ENCODE measurements at places on chromosomes 3 and 15.

GRCh38 chr3:64667138-64667537 lies 20.7 kb downstream of the ADAMTS9 start:
- DNase-seq: no peak

- peak; percentile 6 for DNase-seq
These were observed 26.6 kb downstream of the ILDR1 start for GRCh38 chr3:121995161-121996137.

DNA sequence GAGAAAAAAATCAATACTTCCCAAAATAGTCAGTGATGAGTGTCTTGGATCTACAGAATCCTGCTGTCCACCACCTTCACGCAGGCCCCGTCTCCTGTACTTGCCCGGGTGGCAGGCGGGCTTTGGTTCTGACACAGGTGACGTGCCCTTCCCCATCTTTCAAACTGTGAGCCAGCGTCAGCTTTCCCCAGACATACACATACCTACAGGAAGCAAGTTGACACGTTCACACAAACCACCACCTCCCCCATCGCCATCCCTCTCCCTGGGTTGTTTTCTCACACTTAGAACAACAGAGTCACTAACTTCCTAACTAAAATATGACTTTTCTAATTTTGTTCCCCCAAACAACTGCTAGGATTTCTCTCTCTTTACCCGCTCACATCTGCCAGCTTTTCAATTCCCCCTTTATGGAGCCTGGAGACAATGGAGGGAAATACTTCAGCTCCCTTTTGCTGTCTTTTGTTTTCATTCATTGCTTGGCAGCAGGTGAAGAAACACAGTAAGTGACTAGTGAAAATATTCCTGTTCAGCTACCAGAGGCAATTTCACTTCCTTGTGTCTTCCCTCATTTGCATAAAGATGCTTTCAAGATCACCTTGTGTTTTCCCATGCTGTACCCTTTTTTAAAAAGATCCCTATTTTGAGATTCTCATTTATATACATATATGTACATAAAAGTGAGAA lies 248.3 kb downstream of the SLCO3A1 start:
- no peak for DNase-seq

- DNase-seq: peak; percentile 14
These were observed 79.6 kb downstream of the MLH1 start for GRCh38 chr3:37072892-37073291.

DNA sequence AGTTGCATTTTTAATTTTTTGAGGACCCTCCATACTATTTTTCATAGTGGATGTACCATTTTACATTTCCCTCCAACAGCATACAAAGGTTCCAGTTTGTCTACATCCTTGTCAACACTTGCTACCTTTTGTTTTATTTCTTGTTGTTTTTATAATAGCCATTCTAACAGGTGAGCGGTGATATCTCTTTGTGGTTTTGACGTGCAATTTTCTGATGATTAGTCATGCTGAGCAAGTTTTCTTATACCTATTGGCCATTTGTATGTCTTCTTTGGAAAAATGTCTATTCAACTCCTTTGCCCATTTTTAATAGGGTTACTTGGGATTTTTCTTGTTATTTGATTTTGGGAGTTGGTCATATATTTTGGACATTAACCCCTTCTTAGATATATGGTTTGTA lies 187.0 kb downstream of the CDIN1 start:
- DNase-seq: no peak

GRCh38 chr3:46900007-46900292 lies 22.4 kb downstream of the PTH1R start:
- no peak for DNase-seq

- DNase-seq: no peak
These were observed 119.6 kb upstream of the SMAD3 start for GRCh38 chr15:66945842-66946241.

- DNase-seq: no peak
These were observed 46.4 kb downstream of the MORC1 start for GRCh38 chr3:109071350-109072142.

DNA sequence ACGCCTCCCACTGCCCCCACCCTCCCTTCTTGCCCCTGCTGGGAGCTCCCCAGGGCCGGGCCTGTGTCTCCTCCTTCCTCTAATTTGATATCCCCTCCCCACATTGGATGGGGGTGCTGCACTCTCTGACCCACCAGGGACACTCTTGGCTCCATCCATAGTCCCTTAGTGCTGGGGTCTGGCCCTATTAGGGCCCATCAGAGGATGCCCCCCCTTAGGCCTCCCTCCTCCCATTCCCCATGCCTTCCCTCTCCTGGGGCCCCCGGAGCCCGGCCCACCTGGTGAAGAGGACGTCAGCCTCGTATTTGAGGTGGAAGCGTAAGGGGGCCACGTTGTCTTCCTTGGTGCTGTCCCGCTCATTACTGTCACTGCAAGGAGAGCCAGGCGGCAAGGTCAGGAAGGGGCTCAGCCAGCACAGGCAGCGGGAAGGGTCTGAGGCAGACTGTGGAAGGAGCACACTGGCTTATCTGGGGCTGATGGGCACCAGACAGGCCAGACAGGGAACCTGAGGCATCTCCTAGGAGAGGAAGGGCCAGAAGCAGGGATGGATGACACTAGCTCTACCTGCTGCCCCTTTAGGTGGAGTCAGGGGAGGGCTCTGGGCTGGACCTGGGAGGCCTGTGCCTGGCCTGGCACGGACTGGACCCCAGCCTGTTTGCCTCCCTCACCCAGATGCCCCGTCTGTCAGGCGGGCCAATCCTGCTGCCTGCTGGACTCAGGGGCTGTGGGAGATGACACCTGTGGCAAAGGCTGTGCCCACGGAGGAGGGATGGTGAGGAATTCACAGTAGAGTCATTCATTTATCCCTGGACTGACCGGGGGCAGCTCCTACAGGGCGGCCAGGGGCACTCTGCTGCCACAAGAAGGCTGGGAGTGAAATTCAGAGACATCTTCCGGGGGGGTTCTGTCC lies 36.2 kb downstream of the FEM1B start:
- no peak for DNase-seq

DNA sequence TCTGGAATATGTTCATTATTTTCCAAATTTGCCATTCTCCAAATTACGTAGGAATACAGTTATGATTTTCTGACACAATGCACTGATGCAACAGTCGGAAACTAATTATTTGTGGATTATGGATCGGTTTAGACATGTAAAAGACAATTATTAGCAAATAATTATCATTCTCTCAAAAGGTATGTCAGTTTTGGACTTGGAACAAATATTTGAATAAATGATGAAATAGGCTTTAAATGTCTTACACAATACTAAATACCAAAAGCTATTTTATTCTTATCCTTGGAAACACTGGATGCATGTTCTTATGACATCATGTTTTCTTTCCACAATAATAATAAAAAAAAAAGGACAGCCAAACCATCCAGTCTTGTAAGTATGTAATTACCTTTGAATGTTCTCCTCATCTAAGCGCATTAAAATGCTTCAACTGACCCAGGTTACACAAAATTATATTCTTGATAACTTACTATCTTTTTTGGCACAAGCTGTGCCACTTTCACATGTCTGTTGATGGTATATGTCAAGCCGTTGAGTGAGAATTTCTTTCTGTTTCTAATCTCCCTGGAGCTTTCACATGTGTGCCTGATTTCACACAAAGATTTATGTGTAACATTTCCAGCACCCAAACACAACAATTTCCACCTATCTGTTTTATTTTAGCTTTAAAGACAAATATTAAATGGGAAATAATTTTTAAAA lies 238.5 kb upstream of the ZNF385D start:
- no peak for DNase-seq

- DNase-seq: no peak
These were observed 31.3 kb downstream of the SHQ1 start for GRCh38 chr3:72816862-72817355.

- DNase-seq: no peak
These were observed 40.3 kb downstream of the RPL39L start for GRCh38 chr3:187098923-187099512.

DNA sequence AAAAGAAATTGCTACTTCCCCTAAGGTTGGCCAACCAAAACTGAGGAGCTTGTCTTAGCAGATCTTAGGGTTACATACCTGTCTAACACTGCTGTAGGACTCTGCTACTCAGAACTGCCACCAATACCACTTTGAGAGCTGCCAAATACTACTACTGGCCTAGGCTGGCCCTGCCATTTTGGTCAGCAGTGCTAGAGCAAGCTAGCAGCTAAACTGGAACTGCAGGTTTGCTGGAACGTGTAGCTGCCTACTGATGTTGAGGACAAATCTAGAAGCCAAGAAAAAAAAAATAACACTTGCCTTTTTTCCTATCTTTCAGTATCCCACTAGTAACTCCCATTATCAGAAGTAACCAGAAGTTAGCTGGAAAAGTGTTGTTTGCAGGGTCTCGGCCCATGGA lies 387.4 kb downstream of the RBMS3 start:
- DNase-seq: no peak

DNA sequence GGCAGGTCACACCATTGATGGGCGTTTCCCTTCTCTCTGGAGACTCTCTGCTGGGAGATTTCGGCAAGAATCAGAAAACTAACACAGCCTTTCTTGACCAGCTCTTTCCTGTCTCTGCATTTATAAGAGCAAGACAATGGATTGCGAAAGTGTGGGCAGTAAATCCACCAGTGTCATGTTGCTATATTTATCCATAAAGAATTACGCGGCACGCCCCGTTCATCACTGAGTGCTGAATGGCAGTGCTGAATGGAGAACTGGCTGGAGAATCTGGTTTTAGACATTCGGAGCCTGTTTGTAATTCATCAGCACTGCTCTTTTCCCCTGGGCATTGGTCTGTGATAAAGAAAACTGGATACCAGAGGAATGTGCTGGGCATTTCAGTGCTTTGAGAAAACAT lies 2.0 kb upstream of the CEMIP start:
- DNase-seq: no peak

- no peak for DNase-seq
These were observed 126.1 kb downstream of the TUSC7 start for GRCh38 chr3:116835658-116836057.

DNA sequence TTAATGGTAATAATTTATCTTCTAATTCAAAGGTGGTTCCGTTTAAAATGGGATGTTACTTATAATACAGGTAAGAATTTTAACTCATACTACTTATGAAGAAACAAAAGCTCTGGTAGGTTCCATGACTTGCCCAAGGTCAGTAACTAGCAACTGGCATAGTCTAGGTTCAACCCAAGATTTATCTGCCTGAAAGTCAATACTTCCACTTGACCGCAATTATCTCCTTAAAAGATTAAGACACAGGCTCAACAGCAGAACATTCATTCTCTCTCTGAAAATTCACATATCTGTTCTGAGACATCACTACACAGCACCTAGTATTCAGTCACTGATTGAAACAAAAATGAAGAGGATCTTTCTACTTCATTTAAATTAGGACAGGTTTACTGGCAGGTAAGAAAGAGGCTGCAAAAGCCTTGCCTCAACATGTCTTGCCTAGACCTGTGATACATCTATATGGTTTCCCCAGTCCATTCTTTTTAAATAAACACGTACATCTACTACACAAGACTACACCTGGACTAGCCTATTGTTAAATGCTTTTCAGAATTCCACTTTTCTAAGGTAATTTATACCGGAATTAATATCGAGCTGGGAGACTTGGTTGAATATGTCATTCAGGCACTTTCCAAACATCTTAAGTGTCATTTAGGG lies 1.2 kb downstream of the CSNK1G1 start:
- DNase-seq: no peak

DNA sequence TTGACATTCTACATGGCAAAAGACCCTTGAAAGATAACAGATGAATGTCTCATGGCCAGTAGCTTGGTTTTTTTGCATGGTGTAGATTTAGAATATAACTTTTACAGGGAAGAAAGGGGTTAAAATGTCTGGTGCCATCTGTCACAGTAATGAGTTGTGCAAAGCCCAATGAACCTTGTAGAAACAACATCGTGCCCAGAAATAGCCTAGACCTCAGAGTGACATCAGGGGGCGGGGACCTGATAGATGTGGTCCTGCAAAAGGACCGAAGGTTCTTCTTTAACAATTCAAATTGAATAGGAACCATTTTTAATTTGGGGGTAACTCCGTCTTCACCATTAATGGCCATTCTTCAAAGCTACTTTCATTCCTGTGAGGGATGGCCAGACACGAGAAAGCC lies 254.1 kb upstream of the CTDSPL start:
- no peak for DNase-seq

- no peak for DNase-seq
These were observed 21.4 kb downstream of the SYN2 start for GRCh38 chr3:12025584-12025983.

DNA sequence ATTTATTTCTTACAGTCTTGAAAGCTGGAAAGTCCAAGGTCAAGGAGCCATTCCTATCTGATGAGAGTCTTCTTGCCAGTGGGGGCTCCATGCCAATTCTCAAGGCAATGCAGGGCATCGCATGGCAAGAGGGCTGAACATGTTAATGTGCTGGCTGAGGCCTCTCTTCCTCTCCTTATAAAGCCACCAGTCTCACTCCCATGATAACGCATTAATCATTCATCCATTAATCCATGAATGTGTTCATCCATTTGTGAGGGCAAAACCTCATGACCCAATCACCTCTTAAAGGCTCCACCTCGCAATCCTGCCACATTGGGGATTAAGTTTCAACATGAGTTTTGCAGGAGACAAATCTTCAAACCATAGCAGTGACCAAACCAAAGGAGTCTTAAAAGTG lies 118.3 kb downstream of the PROS1 start:
- DNase-seq: no peak

DNA sequence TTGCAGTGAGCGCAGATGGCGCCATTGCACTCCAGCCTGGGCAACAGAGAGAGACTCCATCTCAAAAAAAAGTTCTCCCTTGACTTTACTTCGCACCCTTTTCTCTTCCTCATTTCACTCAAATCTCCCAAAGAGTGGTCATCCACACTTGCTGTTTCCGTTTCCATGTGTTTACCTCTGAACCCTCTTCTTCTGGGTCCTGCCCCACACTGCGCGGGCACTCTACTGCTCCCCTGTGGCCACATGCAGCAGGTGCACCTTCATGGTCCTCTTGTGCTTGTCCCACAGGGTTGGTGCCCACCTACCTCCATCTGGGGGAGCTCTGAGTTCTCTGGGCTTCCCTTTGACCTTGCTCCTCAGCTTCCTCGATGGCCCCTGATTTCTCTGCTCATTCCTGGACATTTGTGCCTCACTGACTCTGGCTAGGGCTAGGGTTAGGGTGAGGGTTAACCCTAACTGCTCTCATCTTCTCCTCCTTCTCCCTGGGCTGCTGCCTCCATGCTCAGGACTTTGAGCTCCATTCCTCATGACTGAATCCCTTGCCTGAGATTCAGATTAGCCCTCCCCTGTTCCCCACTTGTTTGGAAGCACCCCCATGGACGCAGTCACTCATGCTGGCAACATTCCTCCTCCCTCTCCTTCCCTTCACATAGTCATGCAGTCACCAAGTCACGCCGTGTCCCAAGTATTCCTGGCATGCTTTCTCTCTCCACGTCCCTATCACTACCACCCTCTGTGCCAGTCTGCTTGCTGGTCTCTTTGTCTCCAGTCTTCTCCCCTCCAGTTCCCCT lies 26.6 kb upstream of the KY start:
- DNase-seq: no peak

GRCh38 chr3:61872077-61872706 lies 310.8 kb downstream of the PTPRG start:
- peak; percentile 12 for DNase-seq

- DNase-seq: no peak
These were observed 478.9 kb downstream of the NLGN1 start for GRCh38 chr3:173876476-173876875.

All from NCI-H1105 (cell line).